MG63 (cell line): ENCODE measurements at places on chromosomes 12 and 14. TPM values are rescaled to one million over a fixed set of nuclear protein-coding genes. Genes with fewer than 3 reads are reported as not detected.

DNA sequence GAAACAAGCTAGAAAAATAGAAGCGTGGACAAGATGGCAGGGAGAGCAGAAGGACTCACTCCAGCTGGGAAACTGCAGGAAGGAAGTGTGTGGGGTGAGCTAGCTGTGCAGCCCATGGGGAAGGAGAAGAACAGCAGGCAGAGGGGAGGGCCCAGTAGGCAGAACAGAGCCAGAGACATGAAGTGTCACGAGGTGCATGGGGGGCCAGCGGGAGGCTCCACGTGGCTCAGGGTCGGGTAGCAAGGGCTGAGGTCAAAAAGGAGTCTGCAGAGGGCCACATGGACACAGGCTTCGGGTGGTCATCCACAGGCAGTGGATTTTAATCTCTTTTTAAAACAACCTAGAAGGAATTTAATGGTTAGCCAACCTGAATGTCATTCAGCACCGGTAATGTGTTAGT, 669.0 kb downstream of the BCL11B start:
- no peak for DNase-seq

DNA sequence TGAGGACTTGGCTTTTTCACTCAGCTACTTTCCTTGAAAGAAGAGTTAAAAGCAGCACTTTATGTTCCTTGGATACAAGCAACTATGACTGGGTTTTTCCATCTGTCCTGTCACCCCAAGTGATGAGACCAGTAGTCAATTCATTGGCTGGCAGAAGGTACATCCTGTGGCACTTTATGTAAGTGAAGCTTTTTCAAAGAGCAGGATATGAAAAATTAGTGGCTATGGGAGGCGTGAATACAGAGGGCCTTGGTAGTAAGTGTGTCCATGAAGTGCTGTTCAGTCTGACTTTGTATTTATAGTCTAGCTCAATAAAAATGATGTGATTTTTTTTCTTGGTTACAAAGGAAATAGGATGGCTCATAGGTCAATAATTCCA, 68.8 kb downstream of the DRAM1 start:
- no peak for DNase-seq

The C12orf50 gene
- total RNA-seq, result not detected in 2 replicates

- no peak for DNase-seq
Measured at GRCh38 chr12:105977236-105977635, 161.5 kb downstream of the NUAK1 start.

The ZCRB1 gene
- total RNA-seq, result 32.1 and 42.6 TPM in 2 replicates
